ENCODE measurements at places on chromosomes 5 and 9.

- DNase-seq = no peak
These were observed 77.1 kb downstream of the PCSK5 start for GRCh38 chr9:75967556-75967955.

DNA sequence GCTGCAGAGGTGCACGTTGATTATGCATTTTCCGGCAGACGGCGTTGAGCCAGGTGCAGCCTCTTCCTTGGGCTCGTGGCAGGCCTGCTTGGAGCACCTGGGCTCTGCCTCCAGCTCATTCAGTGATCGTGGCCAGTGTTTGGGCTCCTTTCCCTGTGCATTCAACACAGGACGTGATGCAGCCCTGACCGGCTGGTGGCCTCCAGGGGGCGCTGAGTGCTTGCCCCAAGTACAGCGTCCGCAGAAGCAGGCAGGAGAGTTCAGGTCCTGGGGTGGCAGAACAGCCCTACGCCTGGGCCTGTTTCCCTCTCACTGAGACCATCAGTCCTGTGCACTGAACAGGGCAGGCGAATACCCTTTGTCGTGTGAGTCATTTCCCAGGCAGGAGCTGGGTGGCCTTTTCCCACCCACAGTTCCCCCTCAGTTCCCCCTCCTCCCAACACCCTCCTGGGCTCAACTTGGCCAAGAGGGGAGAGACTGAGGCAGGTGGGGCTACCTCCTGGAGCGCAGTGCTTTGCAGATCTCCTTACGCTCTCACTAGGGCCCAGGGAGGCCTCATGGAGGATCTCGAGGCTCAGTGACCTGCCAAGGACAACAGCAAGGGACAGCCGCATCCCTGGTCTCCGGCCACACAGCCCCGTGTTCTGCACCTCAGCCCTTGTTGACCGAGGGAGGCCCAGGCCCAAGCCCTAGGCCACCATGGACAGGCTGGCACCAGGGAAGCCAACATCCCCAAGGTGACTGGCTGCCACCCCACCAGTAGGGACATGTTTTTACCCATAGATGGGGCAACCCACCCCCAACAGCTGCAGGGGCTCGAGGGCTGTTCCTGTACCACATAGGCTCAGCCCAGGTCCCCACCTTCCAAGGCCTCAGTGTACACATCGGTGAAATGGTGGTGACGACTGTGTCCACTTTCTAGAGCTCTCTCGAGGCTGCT is 52.9 kb downstream of the LRSAM1 start:
- peak; percentile 63 for DNase-seq

DNA sequence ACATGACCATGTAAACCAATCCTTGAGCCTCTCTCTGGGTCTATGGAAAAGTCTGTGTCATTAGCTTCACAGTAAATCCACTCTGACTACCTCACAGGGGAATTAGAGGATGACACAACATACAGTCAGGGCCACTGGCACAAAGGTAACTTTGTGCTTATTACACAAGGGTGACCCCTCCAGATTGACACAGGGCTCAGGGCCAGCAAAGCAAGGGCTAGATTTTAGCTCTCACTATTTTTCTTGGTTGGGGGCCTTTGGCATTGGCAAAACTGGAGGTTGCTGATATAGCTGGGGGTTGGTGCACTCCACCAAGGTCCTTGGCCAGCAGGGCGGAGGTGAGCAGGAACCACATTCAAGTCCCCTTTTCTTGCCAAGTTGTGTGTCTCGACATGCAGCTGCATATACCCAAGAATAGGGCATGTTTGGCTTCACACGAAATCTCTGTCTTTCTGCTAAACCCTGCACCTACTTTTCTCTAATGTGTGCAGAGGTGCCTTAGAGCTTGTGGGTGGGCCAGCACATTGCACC is 15.2 kb upstream of the OSMR start:
- DNase-seq = no peak

- no peak for DNase-seq
These were observed 120.1 kb upstream of the ZNF608 start for GRCh38 chr5:124866355-124867136.

GRCh38 chr9:34419716-34420504 is 38.5 kb downstream of the FAM219A start:
- DNase-seq = no peak

- no peak for DNase-seq
These were observed 80.6 kb downstream of the FEM1C start for GRCh38 chr5:115463983-115464382.

DNA sequence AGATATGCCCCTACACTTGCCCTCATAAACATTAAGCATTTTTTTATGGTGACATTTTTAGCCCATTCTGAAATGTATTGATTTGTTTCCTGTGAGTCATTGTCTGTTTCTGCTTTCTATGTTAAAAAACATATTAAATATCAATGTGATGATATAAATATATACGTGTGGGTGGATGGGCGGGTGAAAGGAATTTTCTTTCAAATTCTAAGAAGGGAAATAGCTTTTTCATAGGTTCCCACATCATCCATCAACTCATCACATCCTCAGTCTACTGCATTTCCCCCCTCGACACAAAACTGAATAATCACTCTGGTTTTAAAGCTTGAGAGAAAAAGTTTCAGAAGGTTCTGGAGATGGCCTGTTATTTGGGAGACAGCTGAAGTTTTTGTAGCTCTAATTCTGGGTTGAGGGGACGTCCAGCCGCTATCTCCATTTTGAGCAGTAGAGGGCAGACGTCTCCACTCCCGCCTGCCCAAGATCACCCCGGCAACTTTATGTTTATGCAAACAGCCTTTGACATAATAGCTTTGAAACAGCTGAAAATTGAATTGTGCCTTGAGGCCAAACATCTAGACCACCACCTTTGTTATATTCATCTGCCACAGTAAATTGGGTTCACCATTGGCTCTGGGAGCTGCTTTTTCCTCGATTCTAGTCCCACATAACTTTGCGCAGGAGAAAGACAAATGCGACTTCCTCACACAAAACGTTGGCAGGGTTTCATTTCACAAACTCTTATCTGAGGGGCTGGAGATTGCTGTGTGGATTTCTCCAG is 216.2 kb upstream of the CLINT1 start:
- DNase-seq = no peak

DNA sequence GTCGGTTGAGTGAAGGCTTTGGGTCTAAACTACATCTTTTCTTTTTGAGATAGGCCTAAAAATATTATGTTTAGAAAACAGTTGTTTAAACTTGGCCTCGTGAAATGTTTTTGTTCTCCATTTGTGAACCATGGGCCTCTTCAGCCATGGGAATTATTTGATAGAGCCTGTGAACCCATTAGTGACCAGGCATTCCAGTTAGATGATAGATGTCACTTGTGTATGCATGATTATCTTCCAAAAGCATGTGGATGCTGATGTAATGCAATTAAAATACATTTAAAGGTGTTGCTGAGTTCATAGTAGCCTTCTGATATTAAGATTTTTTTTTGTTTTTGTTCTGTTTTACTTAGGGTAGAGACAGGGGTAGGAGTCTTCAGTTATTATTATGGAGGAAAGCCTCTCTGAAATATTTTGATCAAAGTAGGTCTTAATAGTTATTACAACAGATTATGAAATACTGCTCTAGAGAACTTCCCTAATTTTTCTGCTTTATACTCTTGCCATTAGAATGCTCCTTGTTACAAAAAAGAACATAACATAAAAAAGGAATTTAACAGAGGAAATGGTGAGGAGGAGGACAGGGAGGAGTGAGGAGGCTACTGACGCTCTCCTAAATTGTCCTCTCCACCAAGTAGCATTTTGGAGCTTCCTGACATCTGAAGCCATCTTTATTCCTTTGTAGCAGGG is 32.9 kb downstream of the CPEB4 start:
- DNase-seq = no peak

DNA sequence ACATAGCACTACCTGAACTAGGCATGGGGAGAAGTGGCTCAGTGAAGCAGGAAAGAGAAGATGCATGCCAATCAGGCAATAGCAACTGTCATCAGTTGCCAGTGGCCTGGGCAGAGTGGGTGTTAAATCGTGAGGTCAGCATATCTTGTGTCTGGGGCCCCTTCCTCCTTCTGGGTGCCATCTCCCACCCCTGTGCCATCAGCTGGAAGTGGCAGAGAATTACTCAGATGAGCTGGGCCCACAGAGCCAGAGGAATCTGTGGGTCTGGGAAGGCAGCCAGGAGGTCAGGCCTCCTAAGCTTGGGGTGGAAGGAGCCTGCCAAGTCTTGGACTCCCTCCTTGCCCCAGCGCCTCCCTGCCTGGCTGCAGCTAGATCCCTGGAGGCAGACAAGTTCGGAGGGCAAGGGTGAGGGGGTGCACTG is 66.5 kb downstream of the GALNT12 start:
- no peak for DNase-seq

DNA sequence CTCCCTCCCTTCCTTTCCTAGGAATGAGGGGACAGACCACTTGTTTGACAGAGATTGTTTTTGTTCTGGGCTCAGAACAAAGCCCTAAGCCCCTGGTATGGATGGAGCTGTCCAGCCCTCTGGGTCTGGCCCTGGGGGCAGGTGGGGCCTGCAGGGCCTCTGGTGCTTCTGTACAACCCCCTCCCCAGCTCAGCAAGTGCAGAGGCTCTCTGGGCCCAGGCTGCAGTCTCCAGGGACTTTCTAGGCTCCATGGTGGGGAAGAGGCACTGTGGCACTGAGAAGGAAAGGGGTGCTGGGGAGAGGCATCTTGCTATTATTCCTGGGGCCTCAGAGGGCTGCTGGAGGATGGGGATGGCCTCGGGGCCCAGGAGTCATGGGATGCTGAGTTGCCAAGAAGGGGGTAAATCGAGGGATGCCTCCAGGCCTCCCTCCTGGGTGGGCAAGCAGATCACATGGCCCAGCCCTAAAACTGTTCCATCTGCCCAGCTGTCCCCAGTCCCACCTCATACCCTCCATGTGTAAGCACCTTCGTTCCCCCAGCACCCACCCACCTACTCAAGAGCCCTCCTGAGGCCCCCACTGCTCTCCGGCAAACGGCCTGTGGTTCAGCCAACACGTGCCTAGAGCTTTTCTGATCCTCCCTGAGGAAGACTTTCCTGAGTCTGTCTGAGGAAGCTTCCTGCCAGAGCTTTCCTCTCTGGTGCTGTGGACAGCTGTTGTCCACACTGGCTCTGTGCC is 225.7 kb downstream of the CACNA1B start:
- DNase-seq = no peak

- DNase-seq = no peak
These were observed 104.0 kb upstream of the CDKN2B start for GRCh38 chr9:22112870-22113821.

- no peak for DNase-seq
These were observed 199.4 kb downstream of the ARRDC3 start for GRCh38 chr5:91183743-91184142.

- no peak for DNase-seq
These were observed 66.0 kb downstream of the KLF4 start for GRCh38 chr9:107423540-107423939.

- DNase-seq = no peak
These were observed 20.0 kb downstream of the TMEFF1 start for GRCh38 chr9:100492952-100493351.

DNA sequence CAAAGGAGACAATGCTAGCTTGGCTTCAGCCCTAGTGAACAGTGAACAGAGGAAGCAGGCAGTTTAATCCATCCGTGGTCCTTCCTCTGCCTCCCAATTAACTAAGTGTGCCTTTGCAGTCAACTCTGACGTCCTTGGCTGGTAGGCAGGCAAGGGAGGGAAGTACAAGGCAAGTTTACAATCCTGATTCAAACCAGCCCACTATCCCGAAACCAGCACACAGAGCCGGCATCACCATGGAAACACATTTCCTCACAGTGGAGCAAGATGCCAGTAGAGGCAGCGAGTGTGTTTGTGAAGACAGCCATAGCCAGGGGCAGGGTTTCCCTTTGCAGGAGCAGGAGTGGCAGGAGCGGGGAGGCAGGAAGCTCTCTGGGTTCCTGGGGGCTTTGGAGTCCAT is 73.9 kb downstream of the GOLPH3 start:
- DNase-seq = no peak

DNA sequence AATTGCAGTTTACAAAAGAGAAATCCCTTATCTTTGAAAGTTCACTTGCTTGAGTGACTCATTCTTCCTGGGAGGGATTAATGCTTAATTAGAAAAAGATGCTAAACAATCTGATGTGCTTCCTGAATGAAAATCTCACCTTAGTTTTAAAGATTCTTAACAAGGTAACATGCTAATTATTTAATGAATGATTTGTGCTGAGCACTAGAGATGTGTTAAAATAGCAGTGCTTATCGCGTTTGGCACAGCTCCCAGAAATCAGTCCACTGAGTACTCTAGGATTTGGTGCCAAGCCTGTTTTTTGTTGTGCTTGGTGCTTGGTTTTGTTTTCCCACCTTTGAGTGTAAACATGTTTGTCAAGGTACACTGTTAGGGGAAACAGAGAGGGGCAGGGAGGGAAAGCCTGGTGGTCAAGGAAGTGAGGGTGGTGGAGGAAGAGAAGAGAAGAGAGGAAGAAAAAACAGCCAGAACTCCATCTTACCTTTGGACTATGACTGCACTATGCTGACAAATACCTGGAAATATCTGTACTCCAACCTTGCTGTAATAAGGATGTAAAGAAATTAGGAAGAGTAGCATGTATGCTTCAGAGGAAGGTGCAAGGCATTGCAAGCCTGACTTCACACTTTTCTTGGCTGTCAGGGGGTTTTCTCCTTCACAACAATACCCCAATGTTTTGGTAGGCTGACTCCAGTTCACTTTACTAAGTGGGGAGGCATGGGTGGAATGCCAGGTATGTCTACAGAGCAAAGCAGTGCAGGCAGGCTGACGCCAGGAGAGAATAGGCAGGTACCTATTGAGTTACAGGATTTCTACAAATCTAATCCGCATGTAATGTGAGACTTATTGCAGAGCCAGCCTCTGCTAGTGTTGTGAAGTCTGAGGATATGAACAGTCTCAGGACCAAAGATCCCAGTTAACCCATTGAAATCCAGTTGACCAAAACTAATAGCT is 157.2 kb upstream of the ISL1 start:
- peak; percentile 11 for DNase-seq

DNA sequence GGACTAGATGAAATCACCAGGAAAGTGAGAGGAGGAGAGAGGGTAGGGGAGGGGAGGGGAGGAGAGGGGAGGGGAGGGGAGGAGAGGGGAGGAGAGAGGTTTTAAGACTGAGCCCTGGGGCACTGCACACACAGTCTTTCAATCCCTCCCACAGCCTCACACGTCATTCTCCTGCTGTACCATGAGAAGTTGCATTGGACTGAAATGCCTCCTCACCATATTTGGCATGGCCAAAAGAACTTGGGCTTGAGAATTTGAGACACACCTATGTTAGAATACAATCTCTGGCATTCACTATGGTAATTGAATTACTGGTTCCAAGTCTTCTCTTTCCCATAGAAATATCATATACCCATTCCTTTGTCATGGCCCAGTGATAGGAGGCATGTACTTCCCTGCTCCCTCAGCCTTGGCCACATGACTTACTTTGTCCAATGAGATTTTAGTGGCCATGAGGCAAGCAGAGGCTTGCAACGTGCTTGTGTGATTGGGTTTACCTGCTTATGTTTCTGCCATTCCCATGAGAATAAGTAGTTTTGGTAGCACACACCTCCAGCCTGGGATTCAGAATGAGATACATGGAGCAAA is 133.3 kb upstream of the SMARCA2 start:
- DNase-seq = no peak

DNA sequence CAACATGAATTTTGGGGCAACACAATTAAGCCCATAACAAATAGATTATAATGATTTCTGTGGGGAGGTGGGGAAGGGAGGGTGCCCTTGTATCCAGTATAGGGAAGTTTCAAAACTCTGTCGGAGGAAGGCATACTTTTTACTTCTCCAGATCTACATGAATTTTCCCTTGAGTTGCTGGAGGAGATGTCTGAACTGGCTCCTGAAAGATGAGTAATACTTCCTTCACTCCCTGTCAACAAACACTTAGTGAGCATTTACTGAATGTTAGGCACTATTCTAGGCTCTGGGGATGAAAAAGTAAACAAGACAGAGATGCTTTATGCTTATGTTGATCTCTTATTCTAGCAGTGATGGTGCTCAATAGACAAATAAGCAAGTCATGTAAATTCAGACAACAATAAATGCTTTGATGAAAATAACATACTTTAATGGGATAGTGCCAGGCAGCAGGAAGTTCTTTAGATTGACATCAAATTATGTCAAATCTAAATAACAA is 197.9 kb upstream of the ANKH start:
- no peak for DNase-seq
